ENCODE measurements at places on chromosomes 6 and 20.

- peak; percentile 54 for DNase-seq
Observed at GRCh38 chr6:113969888-113970804, 802 bp downstream of the HDAC2 start.

DNA sequence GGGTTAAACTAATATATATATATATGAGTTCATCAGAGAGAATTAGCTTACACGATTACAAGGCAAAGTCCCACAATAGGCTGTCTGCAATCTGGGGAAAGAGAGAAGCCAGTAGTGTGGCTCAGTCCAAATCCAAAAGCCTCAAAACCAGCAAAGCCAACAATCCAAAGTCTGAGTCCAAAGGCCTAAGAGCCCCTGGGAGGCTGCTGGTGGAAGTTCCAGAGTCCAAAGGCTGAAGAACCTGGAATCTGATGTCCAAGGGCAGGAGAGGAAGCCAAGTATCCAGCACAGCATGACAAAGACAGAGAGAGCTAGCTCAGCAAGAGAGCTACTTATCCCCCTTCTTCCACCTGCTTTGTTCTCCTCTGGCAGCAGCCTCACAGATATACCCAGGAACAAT, 274.7 kb upstream of the ID4 start:
- no peak for DNase-seq

GRCh38 chr20:11229772-11230171, 556.0 kb upstream of the JAG1 start:
- DNase-seq: peak; percentile 97

- peak; percentile 42 for DNase-seq
Observed at GRCh38 chr6:11584244-11584643, 46.7 kb downstream of the TMEM170B start.
